ENCODE measurements at places on chromosomes 5 and 9.

DNA sequence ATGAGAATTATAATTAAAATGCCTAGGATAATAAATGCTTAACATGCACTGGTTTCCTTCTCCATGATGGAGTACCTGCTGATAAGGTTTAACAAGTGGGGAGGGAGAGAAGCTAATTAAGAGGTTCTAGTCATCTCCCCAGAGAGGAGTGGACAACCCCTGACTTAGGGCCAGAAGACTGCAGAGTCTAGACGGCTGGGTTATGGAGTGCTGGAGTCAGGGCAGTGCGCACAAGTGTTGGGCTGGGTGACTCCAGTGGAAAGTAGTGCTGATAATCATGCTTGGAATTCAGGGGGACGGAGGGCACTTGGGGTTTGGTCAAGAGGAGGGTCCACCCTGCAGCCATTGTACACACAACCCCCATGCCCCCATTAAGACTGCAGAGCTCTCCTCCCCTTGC is 32.8 kb upstream of the TGFBI start:
- DNase-seq: no peak

GRCh38 chr9:70484232-70485130 is 70.0 kb upstream of the KLF9 start:
- DNase-seq: peak; percentile 51

DNA sequence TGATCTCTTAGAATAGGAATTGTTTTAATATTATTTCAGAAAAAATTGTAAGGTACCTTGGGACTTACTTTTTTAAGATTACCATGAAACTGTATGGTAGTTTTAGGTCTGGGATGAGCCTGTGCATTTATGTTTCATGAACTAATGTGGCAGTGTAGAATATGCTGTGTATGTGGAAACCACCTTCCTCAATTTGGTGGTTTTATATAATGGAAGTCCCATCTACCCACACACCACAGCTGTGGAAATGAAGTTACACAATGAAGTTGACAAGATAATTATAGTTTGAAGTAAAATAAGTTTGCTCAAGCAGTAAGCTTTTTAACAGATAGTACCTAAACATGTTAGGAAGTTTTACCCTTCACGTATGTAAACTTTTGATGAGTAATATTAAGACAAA is 24.4 kb downstream of the WDR36 start:
- peak; percentile 50 for DNase-seq

DNA sequence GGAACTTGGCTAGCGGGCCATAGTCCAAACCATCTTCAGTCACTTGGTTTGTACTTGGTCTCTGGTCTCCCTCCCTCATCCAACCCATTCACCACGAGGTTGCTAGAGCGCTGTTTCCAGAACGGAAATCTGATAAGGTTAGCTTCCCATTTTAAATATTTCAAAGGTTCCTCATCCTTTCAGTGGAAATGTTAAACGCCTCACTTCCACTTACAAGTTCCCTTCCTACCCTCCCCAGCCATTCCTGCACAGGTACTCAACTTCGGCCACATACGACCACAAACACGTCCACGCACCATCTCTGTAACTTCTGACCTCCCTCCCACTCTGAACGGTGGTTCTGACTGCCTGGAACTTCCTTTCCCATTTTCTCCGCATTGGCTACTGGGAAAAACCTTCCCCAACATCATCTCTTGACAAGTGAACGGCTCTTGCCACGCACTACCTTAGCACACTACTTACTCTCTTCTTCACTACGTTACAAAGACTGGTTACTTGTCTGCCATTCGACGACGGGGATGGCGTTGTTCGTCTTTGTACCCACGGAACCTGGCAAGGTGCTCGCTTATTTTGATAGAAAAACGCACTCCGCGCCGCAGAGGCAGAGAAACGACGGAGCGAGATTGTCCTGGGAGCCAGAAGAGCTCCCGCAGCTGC is 629 bp downstream of the CCNH start:
- DNase-seq: peak; percentile 60

- DNase-seq: no peak
Measured at GRCh38 chr5:75640395-75640794, 29.1 kb downstream of the ANKDD1B start.

DNA sequence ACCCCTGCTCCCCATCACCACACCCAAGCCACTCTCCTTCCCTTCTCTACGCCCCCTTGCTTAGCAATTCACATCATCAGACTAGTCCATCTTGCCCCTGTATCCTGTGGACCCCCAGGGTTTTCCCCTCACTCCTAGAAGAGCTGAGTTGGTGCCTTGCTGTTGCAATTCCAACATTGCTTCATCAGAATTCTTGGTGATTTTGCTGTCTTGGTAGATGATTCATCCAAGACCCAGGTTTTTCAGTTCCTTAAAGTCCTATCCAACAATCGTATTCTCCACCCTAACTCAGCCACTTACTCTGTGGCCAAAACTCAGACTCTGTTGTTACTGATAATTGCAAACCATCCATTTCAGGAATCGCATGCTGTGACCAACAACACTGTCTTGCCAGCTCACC is 21.4 kb upstream of the CCNJL start:
- DNase-seq: peak; percentile 98

DNA sequence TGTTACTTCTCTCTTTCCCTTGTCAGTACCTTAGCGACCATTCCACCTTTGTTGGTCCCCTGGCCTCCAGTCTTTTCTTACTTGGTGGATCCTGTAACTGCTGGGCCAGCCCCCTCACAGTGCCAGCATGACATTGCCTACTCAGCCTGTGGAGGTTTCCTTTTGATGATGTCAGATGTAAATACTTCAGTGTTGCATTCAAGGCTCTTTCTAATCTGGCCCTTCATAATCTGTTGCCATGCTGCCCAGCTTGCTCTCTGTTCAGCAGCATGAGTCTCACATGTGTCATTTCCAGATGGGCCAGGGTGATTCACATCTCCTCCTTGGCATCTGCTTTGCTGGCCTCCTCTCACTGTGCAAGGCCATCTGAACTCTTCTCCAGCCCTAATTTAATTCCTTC is 57.1 kb downstream of the MAST4 start:
- no peak for DNase-seq

DNA sequence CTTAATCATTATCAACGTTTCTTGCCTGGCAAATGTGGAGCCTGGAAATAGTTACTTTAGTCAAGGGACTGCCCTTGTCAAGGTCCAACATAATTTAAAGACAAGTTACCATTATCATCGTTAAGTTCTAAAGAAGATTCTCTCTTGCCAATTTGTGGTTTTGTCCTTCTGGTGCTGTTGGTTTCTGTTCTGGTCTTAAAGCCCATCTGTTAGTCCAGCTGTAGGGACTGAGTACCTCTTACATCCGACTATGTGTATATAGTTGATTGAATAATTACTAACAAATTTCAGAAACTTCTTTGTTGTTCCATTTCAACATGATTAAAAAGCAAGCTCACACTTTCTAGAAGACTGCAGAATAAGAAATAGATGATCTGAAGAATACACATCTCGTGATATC is 1854.9 kb downstream of the MAT2B start:
- no peak for DNase-seq

DNA sequence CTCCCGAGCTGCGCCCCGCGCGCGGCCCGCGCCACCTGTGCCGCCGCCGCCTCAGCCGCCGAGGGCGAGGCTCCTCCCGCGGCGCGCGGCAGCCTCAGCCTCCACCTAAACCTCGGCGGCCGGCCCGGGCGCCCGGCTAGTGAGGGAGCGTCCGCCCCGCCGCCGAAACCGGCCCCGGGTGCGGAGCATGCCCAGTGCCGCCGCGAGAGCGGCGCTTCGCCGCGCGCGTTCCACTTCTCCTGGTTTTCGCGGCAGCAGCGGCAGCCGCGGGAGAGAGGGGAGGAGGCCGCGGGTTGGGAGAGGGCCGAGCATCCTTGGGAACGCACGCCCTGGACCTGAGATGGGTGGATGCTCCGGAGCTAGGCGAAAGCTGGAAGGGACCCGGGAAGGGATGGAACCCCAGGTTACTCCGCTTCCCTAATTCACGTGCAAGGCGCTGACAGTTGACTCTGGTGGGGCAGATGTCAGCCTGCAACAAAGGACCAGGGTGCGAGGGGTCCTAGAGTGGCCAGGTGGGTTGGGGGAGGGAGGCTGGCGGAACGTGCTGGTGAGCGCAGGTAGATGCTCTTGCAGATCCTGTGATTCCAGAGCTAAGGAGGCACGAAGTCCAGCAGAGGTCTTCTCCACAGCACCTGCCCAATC is at the start of gene CTNND2:
Gene CTNND2 (minus strand): TSS at position 182 of the 642 bp plus-strand sequence. CDS start 593 bp downstream, outside the sequence.
- no peak for DNase-seq

DNA sequence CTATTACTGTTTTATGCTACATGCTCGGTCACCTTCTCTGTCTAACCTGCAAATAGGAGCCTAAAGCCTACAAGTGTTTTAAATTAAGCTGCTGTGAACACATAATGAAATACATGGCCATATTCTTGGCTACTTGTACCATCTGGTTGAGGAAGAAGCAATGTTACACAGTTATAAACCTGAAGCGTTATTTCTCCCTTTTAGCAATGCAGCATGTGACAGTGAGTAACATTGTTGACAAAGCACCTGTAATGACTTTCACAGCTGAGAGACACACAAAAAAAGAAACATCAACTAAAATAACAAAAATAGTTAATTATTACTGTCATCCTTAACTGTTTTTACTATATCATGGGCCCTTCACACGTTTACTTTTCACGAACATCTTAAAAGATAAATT is 146.9 kb downstream of the RORB start:
- DNase-seq: no peak

- no peak for DNase-seq
Measured at GRCh38 chr9:69393425-69393824, 68.4 kb downstream of the ENTREP1 start.

GRCh38 chr5:36236801-36237200 is 4.9 kb downstream of the NADK2 start:
- peak; percentile 4 for DNase-seq

DNA sequence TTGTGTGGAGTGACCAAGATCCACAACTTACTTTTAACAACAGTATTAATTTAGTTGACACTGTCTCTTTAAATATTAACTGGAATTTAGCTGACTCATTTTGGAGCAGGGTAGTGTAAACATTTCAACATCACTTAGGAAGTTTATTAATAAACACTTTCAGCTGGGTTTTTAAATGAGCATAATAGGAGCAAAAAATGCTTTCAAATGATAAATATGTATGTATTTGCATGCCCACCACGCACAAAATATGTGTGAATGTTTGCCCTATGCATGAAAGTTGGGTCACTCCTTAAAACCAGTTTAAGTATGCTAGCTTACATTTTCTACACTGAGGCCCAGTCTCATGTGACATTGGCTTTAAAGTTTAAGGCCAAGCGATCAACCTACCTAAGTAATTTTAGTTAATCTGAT is 2.9 kb downstream of the ZFAND5 start:
- DNase-seq: no peak

GRCh38 chr5:110917161-110917875 is 154.2 kb upstream of the TSLP start:
- DNase-seq: no peak

- peak; percentile 81 for DNase-seq
Measured at GRCh38 chr5:177361418-177362291, 3.9 kb downstream of the RGS14 start.

DNA sequence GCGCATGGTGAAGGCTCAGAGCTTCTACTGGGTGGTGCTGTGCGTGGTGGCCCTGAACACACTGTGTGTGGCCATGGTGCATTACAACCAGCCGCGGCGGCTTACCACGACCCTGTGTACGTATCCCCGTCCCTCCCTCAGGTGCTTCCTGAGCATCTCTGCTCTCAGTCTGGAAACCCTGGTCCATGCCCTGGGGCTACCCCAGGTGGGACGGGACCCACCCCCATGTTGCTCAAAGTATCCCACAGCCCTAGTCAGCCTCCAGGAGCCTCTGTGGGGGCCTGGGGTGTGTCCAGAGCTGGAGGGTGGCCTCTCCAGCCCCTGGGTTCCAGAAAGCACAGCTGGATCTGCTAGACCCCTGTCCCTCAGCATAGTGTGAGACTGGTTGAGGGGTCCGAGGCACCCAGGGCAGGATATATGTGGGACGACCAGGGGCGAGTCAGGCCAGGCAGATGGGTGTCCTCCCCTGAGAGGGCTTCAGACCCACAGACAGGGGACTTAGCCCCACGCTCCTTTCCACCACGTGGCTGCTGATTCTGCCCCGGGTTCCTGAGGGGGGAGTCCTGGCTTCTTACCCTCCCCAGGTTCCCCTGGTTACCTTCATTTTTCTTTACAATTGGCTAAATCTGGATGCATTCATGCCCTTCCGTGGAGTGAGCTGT is 94.0 kb downstream of the CACNA1B start:
- DNase-seq: no peak

GRCh38 chr9:89427621-89428221 is 70.2 kb downstream of the SEMA4D start:
- no peak for DNase-seq

GRCh38 chr9:806285-807156 is 35.0 kb upstream of the DMRT1 start:
- DNase-seq: peak; percentile 16

Measured in CD14-positive monocyte (primary cell).